ENCODE measurements at places on chromosomes 2 and 18.

DNA sequence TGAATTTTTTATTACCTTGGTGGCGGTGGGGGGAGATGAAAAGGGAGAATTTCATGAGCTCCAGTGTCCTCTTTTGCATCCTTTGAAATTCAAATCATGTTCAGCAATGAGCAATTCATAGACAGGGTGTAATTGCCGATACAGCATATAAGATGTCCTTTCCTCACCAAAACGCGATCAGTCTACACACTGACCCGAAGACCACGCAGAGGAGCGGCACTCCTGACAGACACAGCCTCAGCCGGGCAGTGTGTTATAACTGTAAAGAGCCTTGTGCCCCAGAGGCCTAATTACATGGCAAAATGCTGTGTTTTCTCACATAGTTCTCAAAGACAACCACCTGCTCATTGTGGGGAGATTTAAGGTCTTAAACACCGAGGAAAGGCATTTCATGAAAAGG, 38.4 kb upstream of the APCDD1 start:
- DNase-seq: no peak

- DNase-seq: no peak
Measured at GRCh38 chr2:183666031-183666430, 541.8 kb downstream of the NUP35 start.

- DNase-seq: no peak
Measured at GRCh38 chr2:11314487-11314886, 29.9 kb downstream of the ROCK2 start.

DNA sequence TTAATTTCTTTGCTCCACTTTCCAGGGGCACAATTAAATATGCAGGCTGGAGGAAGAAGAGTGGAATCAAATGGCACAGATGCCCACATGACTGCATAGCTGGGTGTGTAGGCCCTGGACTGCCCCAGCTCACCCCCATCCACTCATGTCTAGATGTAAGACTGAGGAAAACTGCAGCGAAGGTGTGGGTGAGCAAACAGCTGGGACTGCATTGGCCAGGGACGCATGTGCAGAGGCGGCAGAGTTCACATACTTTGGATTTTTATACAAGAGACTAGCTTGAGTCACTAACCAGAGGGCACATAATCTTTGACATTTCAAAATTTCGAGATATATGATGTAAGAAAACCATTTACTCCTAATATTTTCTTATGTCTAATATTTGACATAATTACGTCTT, 60.1 kb downstream of the SPIRE1 start:
- DNase-seq: no peak

DNA sequence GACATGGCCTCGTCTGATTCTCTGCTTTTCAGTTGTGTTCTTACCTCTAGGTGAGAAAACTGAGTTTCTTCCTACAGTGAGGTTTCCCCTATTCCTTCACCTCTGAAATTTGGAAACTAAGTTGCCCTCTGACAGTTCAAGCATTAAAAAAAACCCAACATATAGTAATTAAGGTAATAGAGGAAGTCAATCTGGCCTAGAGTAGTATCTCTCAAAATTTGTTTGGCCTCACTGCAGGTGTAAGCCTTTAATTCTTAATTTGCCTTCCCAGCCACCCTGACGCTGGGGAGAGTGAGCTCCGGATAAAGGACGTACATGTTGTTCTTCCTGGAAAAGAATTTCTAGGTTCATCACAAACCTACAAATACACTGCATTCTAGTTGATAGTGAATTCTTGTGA, 1.4 kb downstream of the CAD start:
- DNase-seq: no peak

GRCh38 chr2:221997683-221998082, 301.1 kb downstream of the PAX3 start:
- no peak for DNase-seq

- no peak for DNase-seq
Measured at GRCh38 chr2:182921234-182921633, 54.8 kb upstream of the FRZB start.

DNA sequence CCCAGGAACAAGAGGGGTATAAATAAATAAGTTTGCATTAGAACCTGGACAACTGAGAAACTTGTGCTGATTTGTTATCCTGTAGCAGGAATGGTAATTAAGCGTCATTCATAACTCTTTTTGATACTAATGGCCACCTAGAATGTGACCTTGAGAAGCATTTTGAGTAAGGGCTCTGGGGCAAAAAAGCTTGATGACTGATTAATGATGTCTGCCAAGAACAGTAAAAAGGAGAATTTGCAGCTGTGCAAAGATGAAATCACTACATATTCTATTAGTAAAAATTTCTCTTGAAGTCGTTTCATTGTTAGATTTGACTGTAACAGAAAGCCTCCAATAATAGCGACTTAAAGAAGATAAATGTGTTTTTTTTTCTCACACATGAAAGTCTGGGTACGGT, 157.7 kb downstream of the PRKCE start:
- no peak for DNase-seq

- no peak for DNase-seq
Measured at GRCh38 chr2:121104721-121105141, 180.3 kb downstream of the TFCP2L1 start.

DNA sequence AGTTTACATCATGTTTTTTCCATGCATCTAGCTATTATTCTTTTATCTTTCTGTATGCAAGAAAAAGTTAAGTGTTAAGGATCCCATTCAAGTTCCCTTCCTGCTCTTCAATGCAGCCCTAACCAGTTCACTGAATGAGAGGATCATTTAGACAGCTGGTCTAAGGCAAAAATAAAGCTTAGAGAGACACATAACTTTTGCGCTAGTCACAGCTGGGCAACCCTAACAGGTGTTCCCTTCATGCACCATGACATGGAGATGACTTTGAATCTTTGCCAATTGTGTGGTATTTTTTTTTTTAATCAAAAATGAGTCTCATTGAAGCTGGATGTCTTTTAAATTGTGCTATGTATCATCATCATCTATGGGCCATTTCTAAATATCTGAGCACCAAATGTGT, 393.8 kb upstream of the CYRIA start:
- no peak for DNase-seq

- no peak for DNase-seq
Measured at GRCh38 chr2:237665713-237666143, 38.3 kb downstream of the LRRFIP1 start.

DNA sequence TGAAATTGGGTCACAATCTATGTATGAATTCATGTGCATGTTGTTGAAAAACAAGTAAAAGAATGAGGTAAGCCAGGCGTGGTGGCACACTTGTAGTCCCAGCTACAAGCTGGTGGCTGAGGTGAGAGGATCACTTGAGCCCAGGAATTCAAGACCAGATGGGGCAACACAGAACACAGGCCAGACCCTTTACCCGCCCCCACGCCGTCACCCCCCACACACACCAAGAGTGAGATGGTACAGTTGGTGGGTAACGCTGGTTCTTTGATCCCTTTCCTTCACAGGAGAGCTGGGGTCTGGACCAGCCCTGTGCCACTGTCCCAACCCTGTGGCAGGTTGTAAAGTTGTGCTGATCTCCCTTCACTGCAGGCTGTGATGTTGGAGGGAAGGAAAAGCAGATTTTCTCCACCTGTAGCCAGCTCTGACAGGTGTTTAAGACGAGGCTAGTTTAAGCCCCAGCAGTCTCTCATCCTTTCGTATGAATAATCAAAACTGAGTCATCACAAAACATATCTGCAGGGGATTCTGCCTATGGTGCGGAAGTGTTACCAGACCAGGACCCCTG, 13.6 kb downstream of the B3GNT2 start:
- DNase-seq: no peak

DNA sequence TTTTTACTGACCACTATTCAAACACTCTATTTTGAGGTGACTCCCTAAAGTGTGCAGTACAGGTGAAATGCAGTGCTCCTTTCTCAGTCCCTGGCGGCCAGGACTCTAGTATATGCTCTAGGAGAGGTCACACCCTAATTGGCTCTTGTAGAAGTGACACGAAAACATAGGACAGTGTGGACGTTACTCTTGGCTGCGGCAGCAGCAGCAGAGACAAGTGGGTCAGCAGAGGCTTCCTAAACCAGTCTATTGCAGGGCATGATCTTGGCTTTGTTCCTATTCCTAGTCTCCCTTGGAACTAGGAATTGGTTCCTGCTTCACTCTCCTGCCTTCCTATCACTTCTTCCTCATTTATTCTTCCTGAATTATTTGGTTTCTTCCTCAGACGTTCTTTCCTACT, 10.1 kb upstream of the ONECUT2 start:
- no peak for DNase-seq

- no peak for DNase-seq
Measured at GRCh38 chr2:32719430-32719829, 91.6 kb downstream of the TTC27 start.

Data from stimulated activated CD8-positive, alpha-beta memory T cell treated with anti-CD3 and anti-CD28 coated beads, Interleukin-7, amount 100 ng/mL, for 1 hour (primary cell).